Mucosa of descending colon (tissue), 3 donors: ENCODE measurements at places on chromosomes 6 and 20.

- no peak for DNase-seq
These were observed 136.0 kb downstream of the AIG1 start for GRCh38 chr6:143196525-143197225.

DNA sequence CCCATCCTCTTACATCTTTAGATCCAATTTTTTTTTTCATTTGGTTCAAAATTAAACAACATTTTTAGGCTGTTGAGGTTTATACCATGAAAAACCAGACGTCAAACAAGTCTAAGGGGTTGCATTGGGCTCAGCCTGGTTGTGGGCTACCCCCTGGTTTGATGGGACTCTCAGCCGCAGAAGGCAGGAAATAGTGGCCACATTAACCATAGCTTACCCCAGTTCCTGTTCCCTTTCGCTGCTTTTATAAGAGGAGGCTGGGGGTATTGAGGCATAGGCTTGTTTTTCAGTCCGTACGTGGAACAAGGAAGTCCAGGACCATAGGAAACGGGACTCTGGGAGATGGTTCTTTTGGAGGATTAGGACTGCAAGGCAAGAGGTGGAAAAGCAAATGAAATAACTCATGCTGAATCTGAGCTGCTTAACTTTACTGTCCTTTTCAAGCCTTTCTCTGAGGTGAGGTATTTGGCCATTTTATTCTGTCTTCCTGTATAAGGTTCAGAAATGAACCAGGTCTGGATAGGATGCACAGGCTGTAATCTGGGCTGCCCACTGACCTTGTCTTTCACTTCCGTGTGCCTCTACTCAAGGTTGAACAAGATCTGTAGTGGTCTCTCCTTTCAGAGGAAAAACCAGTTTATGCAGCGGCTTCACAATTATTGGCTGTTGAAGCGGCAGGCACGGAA, 7.7 kb downstream of the BRPF3 start:
- DNase-seq = no peak

- DNase-seq = no peak
These were observed 26.1 kb upstream of the CDH22 start for GRCh38 chr20:46334303-46334904.

GRCh38 chr6:100846276-100846675, 34.9 kb downstream of the ASCC3 start:
- no peak for DNase-seq

- no peak for DNase-seq
These were observed 441.9 kb downstream of the CD109 start for GRCh38 chr6:74137911-74138310.

GRCh38 chr6:109117346-109118035, 22.2 kb downstream of the CEP57L1 start:
- DNase-seq = no peak

GRCh38 chr6:132204591-132204990, 196.7 kb downstream of the MOXD1 start:
- no peak for DNase-seq

GRCh38 chr6:1226277-1227099, 85.4 kb upstream of the FOXQ1 start:
- no peak for DNase-seq

- DNase-seq = no peak
These were observed 135.8 kb upstream of the CITED2 start for GRCh38 chr6:139510040-139510790.

GRCh38 chr20:54668271-54669039, 193.1 kb downstream of the DOK5 start:
- no peak for DNase-seq

DNA sequence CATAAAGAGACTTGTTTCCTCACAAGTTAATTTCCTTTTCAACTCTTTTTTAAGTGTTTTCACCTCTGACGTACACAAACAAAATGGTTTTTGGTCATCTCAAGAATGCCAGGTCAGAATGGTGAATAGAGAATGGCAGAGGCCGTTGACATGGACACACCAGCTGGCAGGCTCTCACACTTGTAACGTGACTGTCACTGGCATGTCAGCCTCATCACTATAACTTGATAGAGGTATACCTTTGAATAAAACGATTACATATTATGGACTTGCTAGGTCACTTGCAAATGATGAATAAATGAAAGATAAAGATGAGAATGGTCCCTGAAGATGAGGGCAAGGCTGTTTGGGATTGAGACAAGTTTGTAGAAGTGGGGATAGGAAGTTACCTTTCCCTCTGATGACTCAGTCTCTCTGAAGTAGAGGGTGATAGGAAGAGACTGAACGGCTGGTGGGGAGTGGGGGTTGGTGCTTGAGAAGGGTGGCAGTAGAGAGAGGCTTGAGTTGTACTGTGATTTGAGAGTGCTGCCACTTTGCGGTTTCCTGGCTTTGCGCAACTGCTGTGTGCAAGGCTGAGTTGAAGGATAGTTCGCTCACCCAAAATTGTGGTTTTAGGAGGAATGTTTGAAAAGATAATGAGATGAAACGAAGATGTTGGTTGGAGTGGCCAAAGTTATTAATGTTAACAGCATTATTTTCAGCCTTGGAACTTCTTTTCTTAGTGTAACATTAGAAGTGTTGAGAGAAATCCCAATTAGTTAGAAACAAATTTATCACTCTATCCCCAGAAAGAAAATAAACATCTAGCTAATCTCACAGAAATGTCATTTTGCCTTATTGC, 30.3 kb downstream of the TBPL1 start:
- DNase-seq = no peak

DNA sequence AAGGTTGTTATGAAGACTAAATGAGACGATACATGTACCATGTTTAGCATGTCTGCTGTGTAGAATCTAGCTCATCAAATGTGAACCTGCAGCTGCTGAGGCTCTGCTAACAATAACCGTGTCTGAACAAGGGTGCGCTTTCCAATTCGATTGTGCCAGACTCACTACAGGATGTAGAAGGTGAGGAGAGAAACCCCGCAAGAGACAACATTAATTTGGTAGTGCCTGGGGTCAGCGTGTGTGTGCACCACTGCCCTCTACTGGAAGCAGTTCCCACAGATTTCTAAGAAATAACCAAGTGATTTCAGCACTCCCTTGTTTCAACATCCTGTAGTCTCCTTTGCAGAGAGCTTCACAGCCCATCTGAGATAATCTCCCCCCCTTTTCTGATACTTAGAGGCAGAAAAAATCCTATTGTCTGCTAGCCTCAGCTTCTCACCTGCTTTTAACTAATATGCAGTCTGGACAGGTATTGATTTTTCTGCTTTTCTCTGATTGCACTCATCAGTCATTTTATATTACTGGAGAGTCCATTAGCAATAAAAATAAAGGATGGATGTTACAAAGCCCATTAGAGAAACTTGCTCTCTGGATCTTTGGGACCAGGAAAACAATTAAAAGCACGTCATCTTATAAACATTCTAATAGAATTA, 96.7 kb upstream of the BACH2 start:
- DNase-seq = peak; percentile 36

GRCh38 chr6:25454136-25454535, 175.0 kb downstream of the CARMIL1 start:
- no peak for DNase-seq

DNA sequence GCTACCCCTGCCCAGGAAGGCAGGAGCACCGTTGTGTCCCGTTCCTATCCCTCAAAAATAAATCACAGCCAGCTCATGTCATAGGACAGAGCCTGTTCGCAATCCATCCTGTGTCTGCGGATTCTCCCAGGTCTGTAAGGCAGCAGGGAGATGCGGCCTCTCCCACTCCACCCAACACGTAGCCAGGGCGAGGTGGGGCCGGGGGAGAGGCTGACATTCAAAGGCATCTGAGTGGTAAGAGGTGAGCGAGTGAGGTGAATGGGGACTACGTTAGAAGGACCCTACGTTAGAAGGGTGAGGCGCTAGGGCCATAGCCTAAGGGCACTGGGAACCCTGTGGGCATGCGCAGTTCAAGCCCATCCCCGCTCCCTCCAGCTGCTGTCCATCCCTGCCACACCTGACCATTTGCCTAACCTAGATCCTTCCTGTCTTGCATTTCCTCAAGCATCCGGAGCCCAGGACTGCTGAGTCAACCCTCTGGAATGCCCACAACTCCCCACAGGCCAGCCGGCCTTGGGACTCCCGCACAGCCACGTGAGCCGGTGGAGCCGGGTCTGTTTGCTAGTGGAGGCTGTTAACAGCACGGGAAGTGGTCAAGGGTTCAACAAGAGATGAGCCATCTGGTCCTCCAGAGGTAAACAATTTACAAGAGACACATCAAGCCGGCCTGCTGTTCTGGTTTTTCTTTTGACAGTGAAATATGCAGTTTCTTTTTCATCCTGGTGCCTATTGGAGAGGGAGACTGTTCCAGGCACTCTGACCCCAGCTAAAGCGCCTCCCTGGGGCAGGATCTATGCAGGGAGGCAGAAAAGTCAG, 45.9 kb downstream of the RIPOR3 start:
- peak; percentile 89 for DNase-seq

DNA sequence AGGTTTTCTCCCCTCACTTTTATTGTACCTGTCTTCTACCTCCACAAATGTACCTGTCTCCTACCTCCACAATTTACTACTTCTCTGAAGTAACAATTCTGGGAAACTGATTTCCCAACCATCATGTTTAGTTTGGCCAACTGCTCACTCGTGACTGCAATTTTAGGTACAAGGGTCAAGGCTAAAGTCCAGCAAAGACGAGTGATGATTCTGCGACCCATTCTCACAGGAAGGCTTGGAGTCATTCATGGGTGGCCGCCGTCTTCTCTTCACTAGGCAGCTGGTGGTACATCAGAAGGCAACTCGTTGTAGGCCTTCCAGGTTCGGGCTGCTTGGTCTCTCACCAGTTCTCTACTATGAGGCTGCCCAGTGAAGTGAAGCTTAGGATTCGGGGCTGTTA, 483.8 kb upstream of the JARID2 start:
- peak; percentile 33 for DNase-seq

DNA sequence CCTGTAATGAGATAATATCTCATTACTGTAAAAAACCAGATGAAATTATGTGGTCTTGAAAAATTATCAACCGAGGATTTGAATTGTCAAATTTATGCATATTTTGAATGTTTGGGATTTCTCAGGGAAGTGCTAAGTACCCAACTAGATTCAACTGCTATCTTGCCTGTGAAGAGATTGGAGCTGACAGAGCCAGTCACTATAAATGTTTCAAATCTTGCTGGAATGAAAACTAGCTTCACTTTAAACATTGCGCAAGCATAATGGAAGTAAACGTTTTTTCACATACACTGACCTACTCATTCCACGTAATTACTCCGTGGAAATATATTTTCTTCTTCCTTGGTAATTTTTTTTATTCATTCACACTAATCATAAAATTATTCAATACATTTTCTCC, 46.7 kb downstream of the TMEM170B start:
- no peak for DNase-seq

GRCh38 chr6:7541175-7542064, at the start of gene DSP:
TSS of gene DSP (plus strand) at chr6:7541671. CDS start at chr6:7541916, 245 bp downstream.
- DNase-seq = peak; percentile 91

- no peak for DNase-seq
These were observed 290.2 kb downstream of the SOX4 start for GRCh38 chr6:21883595-21884328.

- no peak for DNase-seq
These were observed 1.3 kb upstream of the NDUFAF4 start for GRCh38 chr6:96899019-96899418.

DNA sequence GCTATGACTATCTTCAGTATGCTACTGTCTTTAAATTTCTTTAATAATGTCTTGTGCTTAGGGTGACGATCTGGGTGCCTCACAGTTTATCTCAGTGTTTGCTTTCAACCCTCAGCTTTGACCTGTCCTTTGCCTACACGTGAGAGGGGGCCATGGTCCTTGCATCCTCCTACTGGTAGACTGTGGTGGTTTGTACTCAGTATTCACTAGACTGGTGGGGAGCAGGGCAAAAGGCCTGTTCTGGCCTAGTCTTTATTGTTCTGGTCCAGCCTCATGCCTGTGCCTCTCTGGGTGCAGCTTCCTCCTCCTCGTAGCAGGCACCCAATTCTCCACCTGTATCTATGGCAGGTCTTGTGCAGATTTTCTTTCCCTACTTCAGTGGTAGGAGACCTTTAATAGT, 354.9 kb downstream of the CD109 start:
- DNase-seq = no peak

DNA sequence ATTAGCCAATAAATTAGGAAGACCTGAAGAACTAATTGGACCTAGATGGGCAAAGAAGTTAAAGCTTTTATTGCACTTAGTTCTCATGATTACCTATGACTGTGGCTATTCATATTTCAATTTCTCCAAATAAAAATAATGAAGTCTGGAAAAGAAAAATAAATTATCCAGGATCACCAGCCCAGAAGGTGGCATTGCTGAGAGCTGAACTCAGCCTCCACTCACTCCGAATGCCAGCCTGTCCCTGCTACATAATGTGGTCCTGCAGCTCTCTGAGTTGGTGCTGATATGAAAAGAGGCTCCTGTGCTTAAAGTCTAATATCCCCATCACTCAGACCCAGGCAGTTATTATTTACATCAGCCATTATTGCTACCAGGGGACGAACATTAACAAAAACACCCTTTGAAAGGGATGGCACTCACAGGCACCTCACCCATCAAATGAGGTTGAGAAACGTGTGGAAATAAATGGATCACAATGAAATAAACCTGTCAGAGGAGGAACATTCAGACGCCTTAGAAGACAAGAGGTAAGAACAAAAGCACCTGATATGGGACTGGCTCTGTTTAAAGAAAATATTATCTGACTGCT, 649.7 kb upstream of the CHD6 start:
- no peak for DNase-seq
